ENCODE measurements at places on chromosomes 11 and 22.

- no peak for DNase-seq
Observed at GRCh38 chr11:3857628-3858027, 2.2 kb downstream of the STIM1 start.

DNA sequence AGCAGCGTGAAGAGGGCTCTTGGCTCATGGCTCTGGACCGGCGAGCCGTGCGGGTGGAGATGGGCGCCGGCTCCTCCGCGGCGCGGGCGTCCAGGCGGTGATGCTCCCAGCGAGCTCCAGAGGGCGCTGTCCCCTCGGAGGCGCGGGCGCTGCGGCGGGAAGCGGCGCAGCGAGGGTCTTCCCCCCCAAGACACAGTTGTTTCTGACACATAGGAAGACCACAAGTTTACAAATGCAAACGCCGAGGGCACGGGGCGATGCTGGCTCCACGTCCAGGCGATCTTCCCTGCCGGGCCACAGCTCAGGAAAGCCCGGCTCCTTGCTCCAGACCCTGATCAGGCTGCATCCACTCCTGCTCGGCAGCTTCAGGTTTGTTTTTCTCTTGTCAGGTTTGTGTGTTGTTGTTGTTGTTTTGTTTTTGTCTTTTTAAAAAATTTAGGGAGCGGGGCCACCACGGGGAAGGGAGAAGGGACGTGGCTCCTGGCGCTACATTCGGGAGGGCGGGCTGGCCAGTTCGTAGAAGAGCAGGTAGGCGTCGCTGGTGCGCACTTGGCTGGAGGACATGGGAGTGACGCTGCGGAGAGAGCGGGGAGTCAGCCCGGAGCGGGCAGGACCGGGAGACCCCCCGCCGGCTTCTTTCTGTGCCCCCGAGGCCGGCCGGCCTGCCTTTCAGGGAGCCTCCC is 10.0 kb upstream of the MFRP start:
- DNase-seq: peak; percentile 74

- no peak for DNase-seq
Observed at GRCh38 chr11:116078101-116078591, 573.9 kb upstream of the CADM1 start.

GRCh38 chr11:26842478-26843282 is 120.8 kb upstream of the SLC5A12 start:
- peak; percentile 48 for DNase-seq

DNA sequence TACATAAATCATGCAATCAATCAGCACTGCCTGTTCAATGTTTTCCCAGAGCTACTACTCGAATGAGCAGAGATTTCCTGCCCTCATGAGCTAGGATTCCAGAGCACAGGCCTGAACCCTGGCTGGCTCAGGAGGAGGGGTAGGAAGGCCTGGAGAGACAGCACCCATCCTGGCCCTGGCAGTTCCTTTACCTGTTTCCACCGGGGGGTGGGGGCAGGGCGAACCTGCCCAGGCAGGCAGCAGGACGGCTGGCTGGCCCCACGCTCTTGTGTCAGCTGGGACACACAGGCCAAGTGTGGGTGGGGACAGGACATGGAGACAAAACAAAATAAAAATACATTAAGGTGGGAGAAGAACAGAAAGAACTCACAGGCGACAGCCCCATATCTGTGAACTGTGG is 109.8 kb upstream of the BID start:
- DNase-seq: no peak

DNA sequence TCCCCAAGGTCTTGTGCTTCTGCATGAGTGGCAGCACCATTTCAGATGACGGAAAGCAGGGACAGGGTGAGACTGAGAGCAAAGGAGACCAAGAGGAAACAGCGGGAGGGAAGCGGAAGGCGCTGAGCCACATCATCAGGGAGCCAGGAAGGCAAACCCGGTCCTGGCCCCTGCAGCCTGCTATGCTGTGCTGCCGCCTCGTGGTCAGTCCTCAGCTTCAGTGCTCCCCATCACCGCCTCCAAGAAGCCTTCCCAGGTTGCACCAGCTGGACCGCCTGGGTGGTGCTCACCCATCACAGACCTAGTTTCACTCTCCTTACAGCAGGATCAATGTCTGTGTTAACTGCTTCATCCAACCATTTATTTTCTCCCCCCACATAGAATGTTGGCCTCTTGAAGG is 73.0 kb upstream of the PHF21B start:
- DNase-seq: no peak

DNA sequence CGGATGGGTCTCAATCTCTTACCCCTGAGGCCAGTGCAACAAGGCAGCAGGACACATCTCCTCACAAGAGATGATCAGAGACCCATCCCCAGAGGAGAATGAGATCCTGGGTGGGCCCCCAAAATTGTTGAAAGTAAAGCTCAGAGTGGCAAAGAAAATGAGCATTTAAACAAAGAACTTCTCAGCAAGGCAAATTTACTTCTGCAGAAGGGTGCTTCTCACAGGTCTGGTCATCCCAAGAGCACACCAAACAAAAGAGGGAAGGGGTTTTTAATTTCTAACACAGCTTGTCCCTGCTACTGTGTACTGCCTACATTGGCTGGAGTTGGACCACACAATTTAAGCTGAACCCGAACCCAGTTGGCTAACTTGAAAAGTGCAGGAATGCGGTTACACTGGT is 1628.6 kb upstream of the RAG2 start:
- DNase-seq: no peak
